Naive thymus-derived CD8-positive, alpha-beta T cell (primary cell): ENCODE measurements at places on chromosomes 1 and 21. TPM values are rescaled to one million over a fixed set of nuclear protein-coding genes. Genes with fewer than 3 reads are reported as not detected.

GRCh38 chr1:230867101-230867902 lies 1.0 kb downstream of the C1orf198 start:
- no peaks in the 10 kb centered on the region for H3K36me3 ChIP-seq
- peaks cover 16% of the 10 kb centered on the region for H3K27me3 ChIP-seq
- peak overlapping the region; percentile 86 for H3K4me3 ChIP-seq
- H3K4me1 ChIP-seq, result peaks cover 14% of the 10 kb centered on the region
- H3K27ac ChIP-seq, result peak overlapping the region; percentile 14

DNA sequence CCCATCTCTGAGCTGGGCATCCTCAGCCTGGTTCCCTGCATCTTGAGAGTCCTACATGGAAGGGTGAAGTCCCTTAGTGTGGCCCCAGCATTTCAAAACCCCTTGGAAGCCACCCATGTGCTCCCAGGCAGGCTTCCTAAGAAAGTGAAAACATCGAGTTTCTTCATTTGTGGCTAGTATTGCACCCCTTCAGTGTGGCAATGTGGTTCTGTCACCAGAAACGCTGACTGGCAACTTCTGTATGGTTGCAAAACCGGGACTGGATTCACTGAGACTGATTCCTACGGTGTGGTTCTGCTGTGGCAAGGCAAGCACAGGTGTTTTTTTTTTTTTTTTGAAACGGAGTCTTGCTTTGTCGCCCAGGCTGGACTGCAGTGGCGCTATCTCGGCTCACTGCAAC lies 9.0 kb upstream of the IFNGR2 start:
- H3K27me3 ChIP-seq, result no peaks in the 10 kb centered on the region
- no peak for DNase-seq
- H3K27ac ChIP-seq, result no peak overlapping the region

DNA sequence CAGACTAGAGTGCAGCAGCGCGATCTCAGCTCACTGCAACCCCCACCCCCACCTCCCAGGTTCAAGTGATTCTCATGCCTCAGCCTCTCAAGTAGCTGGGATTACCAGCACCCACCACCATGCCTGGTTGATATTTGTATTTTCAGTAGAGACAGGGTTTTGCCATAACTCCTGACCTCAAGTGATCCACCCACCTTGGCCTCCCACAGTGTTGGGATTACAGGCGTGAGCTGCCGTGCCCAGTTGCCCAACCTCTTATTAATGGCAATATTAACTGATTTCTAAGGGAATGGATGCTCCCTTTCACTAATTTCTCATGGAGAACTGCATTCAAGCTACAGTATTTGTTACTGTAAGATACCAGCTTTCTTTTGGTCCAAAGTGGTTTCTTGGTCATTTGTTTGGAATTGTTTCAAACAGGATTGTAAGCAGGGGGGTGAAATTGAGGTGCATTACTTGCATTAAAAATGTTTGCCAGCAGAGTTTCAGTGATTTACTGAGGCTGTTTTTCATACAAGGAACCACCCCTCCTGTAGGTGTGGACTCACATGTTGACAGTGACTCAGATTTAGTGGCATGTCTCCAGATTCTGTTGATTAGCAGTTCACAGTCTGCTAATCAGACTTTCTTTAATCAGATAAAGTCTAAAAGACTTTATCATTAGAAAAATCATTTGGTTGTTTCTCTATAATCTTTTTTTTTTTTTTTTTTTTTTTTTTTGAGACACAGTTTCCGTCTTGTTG lies 3.9 kb upstream of the TGFBR3 start:
- H3K27me3 ChIP-seq, result no peaks in the 10 kb centered on the region
- H3K4me3 ChIP-seq, result no peak overlapping the region
- H3K4me1 ChIP-seq, result peaks cover 21% of the 10 kb centered on the region
- no peak for DNase-seq
- no peaks in the 10 kb centered on the region for H3K36me3 ChIP-seq
- H3K27ac ChIP-seq, result no peak overlapping the region

DNA sequence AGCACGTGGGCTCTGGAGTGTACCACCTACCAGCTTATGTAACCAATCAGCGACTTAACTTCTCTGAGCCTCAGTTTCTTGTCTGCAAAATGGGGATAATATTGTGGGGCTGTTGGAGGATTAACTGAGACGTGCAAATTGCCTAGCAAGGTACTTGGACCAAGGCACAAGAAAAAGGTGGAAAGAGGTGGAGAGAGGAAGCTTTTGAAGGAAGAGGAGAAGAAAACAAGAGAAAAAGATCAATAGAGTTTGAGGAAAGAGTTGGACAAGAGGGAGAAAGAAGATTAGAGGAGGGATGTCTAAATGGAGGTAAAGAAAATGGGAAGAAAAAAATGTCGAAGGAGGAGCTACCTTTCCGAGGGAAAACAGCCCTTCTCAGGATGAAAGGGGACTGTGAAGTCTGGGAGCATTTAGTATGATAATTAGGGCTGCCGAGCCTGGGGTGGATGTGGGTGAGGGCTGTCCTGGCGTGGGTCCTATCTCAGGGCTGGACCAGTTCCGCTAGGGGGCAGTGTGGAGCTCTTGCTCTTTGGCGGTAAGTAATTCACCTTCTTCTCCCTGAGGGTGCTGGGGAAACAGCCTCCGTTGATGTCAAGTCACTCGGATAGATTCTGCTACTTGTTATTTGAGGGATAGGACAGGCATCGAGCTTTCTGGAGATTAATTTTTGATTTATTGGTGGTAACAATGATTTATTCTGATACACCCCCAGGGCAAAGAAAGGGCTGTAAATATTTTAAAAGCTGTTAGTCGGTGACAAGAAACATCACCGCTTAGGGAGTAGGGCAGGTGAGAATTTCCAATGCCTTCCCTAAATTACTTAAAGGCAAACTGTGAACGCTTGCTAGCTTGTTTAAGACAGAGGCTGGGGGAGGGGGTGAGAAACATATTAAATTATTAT lies 79.0 kb upstream of the NFASC start:
- no peak overlapping the region for H3K4me3 ChIP-seq
- peaks cover 21% of the 10 kb centered on the region for H3K27me3 ChIP-seq
- H3K27ac ChIP-seq, result no peak overlapping the region
- peaks cover 2% of the 10 kb centered on the region for H3K4me1 ChIP-seq

- no peak overlapping the region for H3K27ac ChIP-seq
- H3K4me1 ChIP-seq, result peaks cover 2% of the 10 kb centered on the region
- H3K27me3 ChIP-seq, result no peaks in the 10 kb centered on the region
- peaks cover 69% of the 10 kb centered on the region for H3K36me3 ChIP-seq
- H3K4me3 ChIP-seq, result no peak overlapping the region
- peak; percentile 41 for DNase-seq
These were observed 6.8 kb downstream of the TMEM9 start for GRCh38 chr1:201147396-201148015.

GRCh38 chr1:87176087-87176486 lies 152.6 kb upstream of the LMO4 start:
- no peaks in the 10 kb centered on the region for H3K4me1 ChIP-seq
- DNase-seq, result no peak
- peaks cover 15% of the 10 kb centered on the region for H3K27me3 ChIP-seq
- H3K27ac ChIP-seq, result no peak overlapping the region
- H3K4me3 ChIP-seq, result no peak overlapping the region

- H3K36me3 ChIP-seq, result peaks cover 10% of the 10 kb centered on the region
- H3K4me3 ChIP-seq, result no peak overlapping the region
- H3K4me1 ChIP-seq, result peaks cover 15% of the 10 kb centered on the region
- no peak for DNase-seq
- peak overlapping the region; percentile 44 for H3K27ac ChIP-seq
These were observed 89.4 kb upstream of the JAK1 start for GRCh38 chr1:65055747-65056146.

DNA sequence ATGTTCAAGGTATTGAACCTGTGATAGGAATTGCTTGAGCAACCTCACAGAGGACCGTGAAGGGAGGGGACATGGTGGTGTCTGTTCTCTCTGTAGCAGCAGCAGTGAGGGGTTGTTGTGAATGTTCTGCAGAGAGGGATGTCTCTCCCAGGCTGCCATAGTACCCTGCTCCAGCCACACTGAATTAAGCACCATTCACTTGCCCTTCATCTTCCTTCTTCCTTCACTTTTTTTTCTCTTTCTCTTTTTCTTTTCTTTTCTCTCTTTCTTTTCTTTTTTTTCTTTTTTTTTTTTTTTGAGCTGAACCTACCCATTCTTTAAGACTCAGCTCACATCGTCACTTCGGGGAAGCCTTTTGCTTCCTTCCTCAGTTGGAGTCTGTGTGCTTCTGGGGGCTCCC lies 89.5 kb downstream of the CNIH3 start:
- DNase-seq, result no peak
- no peak overlapping the region for H3K4me3 ChIP-seq
- no peaks in the 10 kb centered on the region for H3K36me3 ChIP-seq
- H3K4me1 ChIP-seq, result no peaks in the 10 kb centered on the region

DNA sequence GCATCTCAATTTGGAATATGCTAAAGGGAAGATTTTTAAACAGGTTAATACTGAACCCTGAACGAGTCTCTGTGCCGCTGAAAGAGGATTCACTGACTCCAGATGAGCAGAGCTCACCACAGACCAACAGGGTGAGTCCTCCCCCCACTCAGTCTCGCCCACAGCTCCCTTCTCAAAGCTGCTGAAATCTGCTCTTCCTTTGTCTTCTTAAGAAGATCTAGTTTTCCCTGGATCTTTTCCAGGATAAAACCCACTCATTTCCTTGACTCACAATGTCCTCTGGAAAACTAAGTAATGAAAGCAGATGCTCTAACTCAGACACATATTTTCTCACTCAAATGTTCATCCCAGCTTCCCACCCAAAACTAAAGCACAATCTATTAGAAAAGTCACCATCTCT lies 447.0 kb upstream of the PKN2 start:
- DNase-seq, result no peak
- no peaks in the 10 kb centered on the region for H3K4me1 ChIP-seq
- no peak overlapping the region for H3K4me3 ChIP-seq

DNA sequence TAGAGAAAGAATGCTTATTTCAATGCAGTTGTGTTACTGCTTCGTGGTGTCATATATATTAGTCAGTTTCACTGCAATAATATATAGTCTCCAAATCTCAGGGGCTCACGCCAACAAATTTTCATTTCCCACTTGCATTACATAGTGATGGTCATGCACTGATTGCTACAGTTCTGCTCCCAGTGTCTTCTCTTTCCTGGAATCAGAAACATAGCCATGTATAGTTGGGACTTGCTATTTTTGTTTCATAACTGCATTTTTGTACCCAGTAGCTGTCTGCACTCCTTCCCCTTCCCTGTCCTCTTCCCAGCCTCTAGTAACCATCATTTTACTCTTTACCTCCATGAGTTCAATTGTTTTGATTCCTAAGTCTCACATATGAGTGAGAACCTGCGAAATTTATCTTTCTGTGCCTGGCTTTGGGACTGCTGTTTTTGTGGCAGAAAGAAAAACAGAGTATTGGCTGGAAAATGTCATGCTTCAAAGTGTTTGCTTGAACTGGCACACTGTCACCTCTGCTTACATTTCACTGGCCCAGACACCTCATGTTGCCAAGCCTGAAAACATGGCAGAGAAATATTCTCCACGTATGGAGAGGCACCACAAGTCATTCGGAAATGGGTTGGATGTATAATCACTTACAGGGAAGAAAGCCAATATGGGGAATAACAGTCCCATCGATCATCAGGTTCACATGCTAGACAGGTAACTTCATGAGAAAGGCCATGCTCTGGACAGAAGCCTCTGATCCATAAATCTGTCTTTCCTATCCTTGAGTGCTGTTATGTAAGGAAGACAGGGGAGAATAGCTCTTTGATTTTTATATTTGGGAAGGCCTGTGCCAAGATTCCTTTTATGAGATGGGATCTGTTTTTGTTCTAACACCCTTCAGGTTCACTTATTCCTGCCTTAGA lies 60.4 kb upstream of the BACH1 start:
- H3K4me1 ChIP-seq, result peaks cover 11% of the 10 kb centered on the region
- H3K27me3 ChIP-seq, result no peaks in the 10 kb centered on the region
- DNase-seq, result no peak
- no peak overlapping the region for H3K4me3 ChIP-seq
- H3K27ac ChIP-seq, result no peak overlapping the region
- H3K36me3 ChIP-seq, result no peaks in the 10 kb centered on the region

Gene CLEC20A
- total RNA-seq, result 0.47 TPM

Gene CHD5
- 0.14 TPM for total RNA-seq

Gene FAM72B
- total RNA-seq, result not detected

Gene CSF3R
- 0.44 TPM for total RNA-seq
